ENCODE measurements at places on chromosomes 2 and 18.

DNA sequence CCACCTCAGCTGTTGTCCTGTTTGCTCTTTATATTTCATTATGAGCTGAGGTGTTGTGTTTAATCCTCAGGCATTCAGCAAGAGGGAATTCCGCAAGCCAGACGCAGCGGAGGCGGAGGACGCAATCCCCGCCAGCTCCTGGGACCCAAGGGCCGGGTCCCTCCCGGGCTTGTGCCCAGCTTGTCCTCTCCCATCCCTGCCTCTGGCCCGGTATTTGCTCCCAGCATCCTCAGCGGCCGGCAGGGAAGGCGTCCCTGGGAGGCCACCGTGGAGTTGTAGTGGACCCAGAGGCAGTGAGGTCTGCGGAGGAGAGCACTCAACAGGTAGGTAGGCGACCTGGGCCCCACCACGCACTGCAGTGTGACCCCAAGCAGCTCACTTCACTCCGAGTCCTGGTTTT, 42.5 kb upstream of the FOSL2 start:
- DNase-seq = no peak

- peak; percentile 64 for DNase-seq
Observed at GRCh38 chr18:45664824-45665763, 49.8 kb downstream of the SLC14A2 start.

DNA sequence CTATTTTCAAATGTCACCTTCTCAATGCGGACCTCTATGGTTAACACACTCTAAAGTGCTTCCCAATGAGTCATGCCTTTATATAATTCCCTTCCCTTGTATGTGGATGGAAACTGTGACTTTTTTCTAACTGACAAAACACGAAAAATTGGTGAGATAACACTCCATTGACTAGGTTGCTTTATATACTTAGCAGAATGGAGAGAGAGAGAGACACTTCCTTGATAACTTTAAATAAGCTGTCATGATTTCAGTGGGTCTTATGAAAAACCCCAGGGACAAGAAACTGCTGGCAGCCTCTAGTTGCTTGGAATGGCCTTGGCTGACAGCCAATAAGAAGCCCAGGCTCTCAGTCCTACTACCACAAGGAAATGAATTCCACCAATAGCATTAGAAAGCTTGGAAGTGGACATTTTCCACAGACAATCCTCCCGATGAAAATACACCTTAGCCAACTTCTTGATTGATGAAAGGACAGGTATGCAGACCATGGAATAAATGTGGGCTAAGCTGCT, 322.2 kb downstream of the ZNF804A start:
- no peak for DNase-seq

DNA sequence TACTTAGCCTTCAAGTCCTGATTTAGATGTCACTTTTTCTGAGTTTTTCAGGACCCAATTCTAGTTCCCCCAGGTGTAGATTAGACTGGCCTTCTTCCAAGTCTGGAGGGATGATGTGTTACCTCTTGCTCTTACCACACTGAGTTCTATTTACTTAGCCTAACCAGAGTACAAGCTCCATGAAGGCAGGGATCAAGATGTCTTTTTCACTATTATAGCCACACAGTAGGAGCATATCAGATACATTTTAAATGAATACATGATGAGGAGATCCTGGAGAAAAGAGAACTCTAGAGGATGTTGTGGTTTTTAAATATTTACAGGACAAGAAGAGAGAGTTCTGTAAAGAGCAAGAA, 30.3 kb downstream of the TMEM87B start:
- DNase-seq = no peak

All from LoVo (cell line).